Aorta (tissue), 5 donors: ENCODE measurements at places on chromosomes 5 and 9.

DNA sequence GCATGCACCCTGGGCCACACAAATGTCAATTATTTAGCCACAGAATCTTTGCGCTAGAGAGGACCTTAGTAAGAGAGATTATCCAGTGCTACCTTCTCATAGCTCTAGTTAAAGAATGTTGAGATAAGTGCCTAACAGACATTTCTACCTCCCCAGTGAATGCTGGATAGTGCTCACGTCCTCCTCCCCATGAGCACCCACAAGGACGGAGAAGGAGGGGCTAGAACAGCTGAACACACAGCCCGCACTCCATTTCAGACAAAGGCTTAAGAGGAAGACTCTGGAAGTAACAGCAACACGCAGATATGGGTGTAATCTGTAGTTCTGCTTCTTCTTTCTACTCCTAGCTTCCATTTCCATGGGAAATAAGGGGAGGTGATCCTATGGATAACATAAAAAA, 120.5 kb downstream of the FEM1C start:
- no peak for DNase-seq

DNA sequence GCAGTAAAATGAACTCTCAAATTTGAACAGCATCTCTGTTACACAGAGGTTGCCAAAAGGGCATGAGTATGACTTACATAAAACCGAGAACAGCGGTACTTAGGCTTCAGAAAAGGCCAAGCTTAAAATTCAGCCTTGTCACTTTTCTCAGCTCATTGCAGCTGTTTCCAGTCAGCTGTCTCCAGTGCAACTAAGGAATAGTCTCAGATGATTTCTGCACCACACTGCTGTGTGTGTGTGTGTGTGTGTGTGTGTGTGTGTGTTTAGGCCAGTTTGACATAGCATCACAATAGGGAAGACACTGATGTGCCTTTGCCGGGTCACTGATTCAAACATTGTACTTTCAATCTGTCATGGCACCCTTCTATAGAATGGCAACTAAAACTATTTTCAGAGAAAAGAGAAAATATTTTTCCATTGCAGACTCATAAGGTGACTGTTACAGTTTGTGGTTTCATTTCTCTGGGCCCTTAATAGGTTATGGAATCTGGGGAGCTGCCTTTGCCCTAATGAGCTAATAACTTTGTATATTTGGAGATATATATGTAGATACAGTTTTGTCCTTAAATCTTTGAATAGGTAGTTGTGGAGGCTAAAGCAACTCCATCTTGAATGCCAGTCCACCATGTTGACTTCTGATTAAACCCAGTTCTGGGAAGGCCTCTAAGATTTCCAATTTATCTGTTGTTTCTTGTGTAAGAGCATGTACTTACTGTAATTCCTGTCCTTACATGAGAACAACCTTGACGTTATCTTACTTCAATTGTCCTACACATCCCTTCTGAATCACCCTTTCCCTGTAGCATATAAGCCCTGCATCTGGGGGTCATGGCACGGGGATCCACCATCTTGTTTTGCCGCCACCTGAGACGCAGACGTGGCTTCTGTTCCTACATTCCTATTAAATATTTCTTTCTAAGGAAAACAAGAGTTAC, 4.5 kb downstream of the LSM11 start:
- DNase-seq: no peak

GRCh38 chr5:109315245-109315644, 94.5 kb downstream of the PJA2 start:
- DNase-seq: no peak

- no peak for DNase-seq
Observed at GRCh38 chr5:13227513-13227912, 717.0 kb downstream of the DNAH5 start.

- no peak for DNase-seq
Observed at GRCh38 chr5:28390341-28390740, 1352.0 kb upstream of the CDH9 start.

DNA sequence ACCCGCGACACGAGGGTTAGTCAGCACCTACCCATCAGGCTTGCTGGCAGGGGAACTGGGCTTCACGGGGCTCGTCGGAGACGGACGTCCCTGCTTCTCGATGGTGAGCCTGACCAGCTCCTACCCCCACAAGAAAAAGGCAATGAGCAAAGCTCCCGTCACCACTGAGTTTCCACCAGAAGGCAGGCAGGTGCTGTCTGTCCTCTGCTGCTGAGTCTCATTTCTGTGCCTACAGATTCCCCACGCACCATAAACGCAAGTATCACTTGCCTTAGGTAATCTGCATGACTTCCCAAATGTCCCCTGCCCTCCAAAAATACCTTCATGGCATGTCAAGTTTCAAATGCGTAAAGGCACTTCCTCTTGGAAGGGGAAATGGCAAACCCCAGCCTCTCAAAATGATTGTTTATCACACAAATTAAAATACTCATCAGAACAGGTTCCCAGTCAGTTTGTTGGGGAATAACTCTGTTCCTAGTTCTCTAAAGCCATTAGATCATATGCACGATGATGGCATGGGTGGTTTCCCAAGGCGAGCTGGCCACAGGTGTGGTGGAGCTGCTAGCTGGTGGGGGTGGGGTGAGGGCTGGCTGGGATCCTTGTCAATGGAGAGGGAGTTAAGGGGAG, 85.0 kb downstream of the PRRT1B start:
- no peak for DNase-seq

- no peak for DNase-seq
Observed at GRCh38 chr5:104599726-104600125, 1037.1 kb upstream of the NUDT12 start.

DNA sequence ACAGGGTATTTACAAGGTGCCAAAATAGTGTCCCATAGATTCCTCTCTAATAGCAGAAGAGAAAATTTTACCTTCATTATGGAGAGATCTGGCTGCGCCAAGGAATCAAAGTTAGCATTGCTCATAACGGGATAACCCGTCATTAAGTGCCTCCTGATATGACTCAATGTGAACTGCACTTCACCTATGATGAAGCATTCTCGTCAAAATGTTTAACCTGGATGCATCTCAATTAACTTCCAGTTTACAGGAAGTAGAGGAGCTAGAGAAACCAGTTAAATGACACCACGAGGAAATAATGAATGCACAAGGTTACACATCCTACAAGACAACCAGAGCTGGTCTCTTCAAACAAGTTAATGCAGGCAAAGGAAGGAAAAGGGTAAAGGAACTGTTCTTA, 17.2 kb downstream of the FBXW11 start:
- no peak for DNase-seq

GRCh38 chr5:65081071-65081470, 312.3 kb downstream of the CWC27 start:
- no peak for DNase-seq

- DNase-seq: no peak
Observed at GRCh38 chr9:115442054-115442453, 324.1 kb upstream of the TNC start.

GRCh38 chr5:137693951-137694721, 41.8 kb downstream of the KLHL3 start:
- DNase-seq: no peak

DNA sequence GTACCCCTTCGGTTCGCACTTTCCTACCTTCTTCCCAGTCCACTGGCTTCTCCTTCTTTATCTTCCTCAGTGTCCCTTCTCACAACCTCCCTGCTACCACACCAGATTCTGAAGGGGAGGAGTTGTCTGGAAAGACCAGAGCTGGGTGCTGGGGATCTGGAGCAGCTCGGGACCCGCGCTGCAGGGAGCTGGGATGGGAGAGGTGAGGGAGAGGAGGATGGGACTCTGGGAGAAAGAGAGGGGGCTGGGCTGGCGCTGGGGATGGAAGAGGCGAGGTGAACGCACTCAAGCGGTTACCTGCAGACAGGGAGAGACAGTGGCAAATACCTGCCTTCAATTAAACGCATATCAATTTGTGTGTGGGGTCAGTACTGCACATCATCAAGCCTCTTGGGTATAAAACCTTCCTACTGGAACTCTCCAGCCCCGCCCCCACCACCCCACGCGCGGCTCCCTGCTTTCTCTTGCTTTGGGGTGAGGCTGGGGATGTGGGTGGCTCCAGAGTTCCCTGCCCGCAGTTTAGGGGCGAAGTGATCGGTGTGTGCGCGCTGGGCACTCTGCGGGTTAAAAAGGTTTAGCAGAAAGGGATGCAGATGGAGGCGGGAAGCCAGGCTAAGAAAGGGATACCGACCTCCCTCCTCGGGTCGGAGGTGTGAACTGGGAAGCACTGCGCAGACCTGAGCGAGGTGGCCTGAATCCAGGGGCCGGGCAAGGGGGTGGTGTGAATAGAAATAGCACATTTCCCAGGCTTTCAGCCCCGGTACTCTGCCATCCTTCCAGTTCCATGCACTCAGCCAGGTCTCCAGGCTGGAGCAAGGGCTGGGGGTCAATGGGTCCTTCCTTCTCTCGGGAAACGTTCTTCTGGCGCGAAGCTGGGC, 977 bp upstream of the PAM start:
- peak; percentile 78 for DNase-seq

DNA sequence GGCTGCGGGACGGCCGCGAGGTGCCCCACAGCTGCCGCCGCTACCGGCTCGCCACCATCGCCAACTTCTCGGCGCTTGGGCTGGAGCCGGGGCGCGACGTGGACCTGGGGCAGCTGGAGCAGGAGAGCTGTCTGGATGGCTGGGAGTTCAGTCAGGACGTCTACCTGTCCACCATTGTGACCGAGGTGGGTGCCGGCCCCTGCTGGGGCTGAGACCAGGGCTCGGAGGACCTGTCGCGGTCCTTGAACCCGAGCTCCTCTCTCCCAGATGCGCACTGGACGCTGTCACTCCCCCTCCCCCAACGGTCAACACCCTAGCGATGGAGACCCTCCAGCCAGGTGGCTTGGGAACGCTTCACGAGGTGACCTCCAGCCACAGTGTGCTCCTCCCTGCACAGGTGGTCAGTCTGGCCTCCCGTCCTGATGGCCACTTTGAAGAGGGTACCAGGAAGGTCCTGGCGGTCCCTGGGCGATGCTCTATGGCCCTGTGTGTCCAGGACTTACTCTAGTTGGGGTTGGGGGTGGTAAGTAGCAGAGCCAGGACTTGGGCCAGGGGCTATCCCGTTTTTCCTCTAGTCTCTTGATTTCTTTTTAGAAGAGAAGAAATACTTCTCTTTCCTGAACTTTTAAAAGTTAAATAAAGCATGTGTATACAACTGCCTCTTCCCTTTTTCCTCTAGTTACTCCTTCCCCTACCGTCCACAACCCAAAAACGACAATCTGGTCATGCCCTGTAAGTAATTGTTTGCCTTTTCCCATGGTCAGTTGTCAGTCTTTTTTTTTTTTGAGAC, 866 bp downstream of the SLC22A5 start:
- no peak for DNase-seq

DNA sequence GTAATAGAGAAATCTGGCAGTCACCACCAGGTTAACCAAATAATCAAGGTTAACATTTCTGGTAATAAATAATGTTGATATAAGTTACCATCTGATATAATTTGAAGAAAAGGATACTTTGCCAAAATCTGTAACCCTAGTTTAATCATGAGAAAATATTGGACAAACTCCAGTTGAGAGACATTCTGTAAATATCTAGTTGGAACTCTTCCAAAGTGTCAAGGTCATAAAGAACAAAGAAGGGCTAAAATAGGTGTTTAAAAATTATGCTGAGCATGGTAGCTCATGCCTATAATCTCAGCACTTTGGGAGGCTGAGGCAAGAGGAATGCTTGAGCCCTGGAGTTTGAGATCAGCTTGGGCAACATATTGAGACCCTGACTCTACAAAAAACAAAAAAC, 253.3 kb downstream of the MRPS30 start:
- DNase-seq: no peak

GRCh38 chr9:132183715-132184114, 21.9 kb downstream of the NTNG2 start:
- DNase-seq: no peak

DNA sequence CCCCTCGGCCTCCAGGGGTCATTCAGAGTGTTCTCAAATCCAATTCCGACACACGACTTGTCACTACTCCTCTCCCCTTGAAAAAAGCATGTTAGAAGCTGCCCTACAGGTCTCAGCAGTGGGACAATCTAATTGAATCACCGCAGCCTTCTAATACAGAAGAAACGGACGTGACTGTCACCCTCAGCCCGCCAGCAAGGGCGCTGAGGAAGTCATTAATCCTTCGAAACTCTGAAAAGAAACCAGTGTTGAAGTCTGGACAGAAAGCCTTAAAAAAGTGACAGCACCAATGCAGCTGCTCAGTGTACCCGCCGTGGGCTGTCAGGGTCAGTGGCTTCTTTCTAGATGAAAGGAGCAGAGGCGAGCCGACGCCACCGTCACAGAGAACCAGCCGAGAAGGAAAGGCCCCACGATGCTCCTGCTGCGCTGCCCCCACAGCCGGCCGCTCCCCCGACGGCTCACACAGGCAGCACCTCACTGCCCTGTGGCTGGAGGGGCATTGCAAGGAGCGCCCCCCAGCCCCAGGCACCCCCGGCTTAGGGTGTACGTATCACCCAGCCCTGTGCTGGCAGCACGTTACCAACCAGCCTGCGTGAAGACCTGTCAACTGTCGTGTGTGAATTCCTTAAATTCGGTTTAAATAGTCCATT, 5.7 kb downstream of the BRD3OS start:
- peak; percentile 55 for DNase-seq

GRCh38 chr5:41410307-41410706, 100.1 kb downstream of the PLCXD3 start:
- DNase-seq: no peak

DNA sequence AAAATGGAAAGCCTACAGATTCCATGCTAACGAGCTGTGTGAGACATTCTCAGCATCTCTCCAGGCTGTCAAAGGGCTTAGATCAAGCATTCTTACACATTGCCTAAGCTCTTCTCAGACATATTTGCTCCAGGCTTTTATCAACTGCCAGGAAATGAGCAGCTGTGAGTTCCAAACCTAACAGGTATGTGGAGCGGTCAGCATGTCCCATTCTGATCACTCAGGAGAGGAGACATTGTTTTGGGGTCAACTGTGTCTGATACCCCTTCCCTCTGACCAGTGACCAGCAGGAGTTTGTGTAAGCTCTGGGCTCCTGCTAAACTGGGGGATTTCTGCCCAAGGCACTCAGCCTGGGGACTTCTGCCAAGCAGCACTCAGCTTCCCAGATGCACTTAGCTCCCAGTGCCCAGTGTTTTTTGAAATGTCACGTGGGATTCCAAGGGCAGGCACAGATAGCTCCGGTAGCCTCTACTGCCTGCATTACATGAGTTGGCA, 229.1 kb downstream of the SEC61B start:
- no peak for DNase-seq

GRCh38 chr5:176837707-176838115, 27.4 kb downstream of the UNC5A start:
- peak; percentile 93 for DNase-seq

DNA sequence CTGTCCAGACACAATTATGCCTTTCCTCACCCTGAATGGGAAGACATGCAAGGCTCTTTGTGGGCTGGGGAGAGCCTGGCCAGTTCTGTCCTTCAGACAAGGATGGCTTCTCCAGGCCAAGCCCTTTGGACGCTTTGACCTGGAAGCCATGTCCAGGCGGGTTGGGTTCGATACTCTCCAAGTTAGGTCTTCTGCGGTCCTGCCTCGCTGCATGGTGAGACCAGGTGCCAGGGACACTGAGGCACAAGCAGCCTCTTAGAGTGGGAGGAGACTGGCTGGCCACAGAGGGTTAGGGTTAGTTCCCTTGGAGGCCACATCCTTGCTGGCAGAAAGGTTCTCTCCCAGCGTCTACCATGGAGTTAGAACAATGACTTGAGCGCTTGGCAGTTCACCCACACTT, 67.6 kb downstream of the SHB start:
- DNase-seq: peak; percentile 21

GRCh38 chr5:82792096-82792495, 285.1 kb downstream of the TMEM167A start:
- DNase-seq: no peak

- DNase-seq: no peak
Observed at GRCh38 chr5:129629575-129629974, 118.3 kb upstream of the MINAR2 start.
